NCI-H748 treated with DMSO at 0.1 percent for 48 hours (cell line): ENCODE measurements at places on chromosomes 13 and 19.

DNA sequence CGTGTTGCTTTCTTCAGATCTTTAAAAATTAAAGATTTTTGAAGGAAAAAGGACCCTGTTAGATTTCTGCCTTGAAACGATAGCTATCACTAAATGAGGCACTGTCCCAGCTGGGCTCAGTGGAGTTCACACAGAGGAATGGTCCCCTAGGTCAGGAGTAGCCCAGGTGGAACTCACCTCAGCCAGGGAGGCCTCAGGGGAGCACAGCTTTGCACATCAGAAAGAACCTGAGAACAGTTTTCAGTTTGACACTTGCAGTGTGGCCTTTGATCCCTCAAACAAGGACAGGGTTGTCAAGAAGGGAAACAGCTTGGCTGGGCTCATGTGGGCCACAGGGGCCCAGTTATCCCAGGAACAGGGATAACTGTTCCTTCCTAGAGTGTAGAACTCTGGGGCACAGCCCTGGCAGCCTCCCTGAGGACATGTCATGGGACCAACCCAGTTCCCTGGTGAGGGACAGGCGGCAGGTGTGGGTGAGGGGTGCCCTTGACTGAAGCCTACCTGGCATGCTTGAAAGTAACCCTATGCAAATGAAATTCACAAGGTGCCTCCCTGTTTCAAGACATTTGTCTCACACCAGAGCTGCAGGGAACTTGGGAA is 59.4 kb downstream of the CHST8 start:
- DNase-seq = no peak

- DNase-seq = no peak
Measured at GRCh38 chr13:39930544-39931444, 275.3 kb downstream of the COG6 start.

DNA sequence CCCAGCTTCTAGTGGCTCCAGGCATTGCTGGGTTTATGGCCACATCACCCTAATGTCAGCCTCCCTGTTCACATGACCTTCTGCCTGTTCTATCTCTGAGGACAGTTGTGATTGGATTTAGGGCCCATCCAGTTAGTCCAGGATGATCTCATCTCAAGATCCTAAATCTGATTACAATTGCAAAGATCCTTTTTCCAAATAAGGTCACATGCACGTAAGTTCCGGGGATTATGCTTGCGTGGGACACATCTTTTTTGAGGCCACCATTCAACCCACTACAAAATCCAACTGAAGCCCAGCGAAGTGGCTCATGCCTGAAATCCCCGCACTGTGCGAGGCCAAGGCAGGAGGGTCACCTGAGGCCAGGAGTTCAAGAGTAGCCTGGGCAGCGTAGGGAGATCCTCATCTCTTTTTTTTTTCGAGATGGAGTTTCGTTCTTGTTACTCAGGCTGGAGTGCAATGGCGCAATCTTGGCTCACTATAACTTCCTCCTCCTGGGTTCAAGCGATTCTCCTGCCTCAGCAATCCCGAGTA is 12.3 kb downstream of the PLD3 start:
- no peak for DNase-seq

DNA sequence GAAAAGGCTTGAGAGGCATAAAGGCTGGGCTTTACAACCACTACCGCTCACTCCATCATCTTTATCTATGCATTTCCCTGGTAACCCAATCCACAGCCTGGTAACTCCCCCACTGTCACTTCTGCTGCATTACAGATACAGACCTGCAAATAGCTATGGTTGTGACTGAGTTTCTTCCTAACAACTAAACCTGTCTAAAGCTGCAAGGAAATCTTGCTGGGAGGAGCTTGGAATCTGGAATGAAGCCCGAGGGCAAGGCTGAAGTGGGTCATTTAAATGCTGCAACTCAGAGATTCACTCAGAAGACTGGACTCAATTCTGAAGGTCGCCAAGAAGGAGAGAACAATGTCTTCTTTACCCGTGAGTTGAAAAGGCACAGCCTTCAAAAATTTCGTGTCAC is at the start of gene LGALS13:
Gene LGALS13 (plus strand): TSS at position 301 of the 400 bp plus-strand sequence. CDS start 45 bp downstream, at position 346.
- DNase-seq = no peak

DNA sequence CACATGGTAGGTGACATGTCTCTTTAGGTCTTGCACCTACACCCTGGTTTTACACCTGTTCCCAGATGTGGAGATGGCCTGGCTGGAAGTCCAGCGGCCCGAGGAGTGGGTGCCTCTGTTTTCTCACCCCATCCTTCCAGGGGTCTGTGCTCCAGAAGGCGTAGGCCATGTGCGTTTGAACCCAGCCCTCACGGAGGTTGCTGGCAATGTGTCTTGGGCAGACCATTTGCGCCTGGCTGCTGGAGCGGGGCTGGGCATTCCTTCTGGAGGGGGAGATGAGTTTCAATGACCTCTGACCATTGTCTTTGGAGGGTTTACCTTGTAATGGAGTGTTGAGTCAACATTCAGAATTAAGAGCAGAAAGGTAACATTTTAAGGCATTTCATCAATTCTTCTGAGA is 54.8 kb upstream of the ZNF536 start:
- DNase-seq = no peak

GRCh38 chr13:99659226-99659625 is 158.0 kb downstream of the TM9SF2 start:
- DNase-seq = peak; percentile 64

GRCh38 chr13:64369121-64369520 is 2861.0 kb downstream of the PCDH9 start:
- DNase-seq = no peak

- peak; percentile 19 for DNase-seq
Measured at GRCh38 chr13:43411741-43412140, 375.0 kb downstream of the ENOX1 start.

DNA sequence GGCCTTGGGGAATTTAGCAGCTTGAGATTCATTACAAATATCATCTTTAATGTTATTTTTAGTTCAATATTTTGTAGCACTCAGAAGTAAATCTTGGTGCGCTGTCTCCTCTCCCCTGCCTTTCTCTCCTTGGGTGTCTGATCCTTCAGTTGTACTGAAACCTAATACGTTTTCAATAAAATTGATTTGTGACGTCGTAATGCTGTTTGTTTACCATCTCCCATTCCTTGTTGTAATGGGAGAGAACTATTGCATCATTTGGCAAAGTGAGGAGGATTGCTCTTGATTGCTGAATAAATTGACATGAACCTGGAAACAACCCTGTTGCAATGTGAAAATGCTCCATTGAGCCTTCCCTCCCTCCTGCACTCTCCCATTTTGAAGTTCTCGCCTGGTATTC is 43.2 kb upstream of the TSHZ3 start:
- DNase-seq = no peak
